ENCODE measurements at places on chromosomes 13 and 19.

- no peak for DNase-seq
Observed at GRCh38 chr13:28251466-28251865, 113.1 kb downstream of the PAN3 start.

DNA sequence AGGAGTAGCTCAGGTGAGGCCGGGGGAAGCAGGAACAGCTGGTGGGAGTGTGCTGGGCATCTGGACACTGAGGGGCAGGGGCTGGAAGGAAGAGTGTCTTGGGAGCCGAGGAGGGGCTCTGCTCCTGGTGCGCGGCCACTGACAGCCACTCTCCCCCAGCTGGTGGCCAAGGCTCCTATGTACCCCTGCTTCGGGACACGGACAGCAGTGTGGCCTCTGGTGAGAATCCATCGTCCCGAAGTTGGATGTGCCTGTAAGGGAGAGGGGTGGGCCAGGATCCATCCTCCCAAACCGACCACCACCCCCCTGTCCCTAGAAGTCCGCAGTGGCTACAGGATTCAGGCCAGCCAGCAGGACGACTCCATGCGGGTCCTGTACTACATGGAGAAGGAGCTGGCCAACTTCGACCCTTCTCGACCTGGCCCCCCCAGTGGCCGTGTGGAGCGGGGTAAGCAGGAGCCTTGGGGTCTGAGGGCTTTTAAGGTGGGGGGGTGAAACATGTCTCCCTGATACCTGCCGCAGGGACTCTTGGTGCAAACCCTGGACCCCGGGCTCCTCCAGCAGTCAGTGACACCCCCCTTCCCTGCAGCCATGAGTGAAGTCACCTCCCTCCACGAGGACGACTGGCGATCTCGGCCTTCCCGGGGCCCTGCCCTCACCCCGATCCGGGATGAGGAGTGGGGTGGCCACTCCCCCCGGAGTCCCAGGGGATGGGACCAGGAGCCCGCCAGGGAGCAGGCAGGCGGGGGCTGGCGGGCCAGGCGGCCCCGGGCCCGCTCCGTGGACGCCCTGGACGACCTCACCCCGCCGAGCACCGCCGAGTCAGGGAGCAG, 2.0 kb upstream of the USF2 start:
- DNase-seq: no peak

- DNase-seq: no peak
Observed at GRCh38 chr13:50762969-50763567, 80.4 kb downstream of the DLEU7 start.

- no peak for DNase-seq
Observed at GRCh38 chr13:50089633-50090032, 74.4 kb downstream of the KCNRG start.

- no peak for DNase-seq
Observed at GRCh38 chr19:38267761-38268483, 3.5 kb downstream of the SPINT2 start.

GRCh38 chr13:73754727-73755292, 379.4 kb downstream of the KLF12 start:
- peak; percentile 83 for DNase-seq

Measured in SK-MEL-5 (cell line).